ENCODE measurements at places on chromosomes 13 and 19.

DNA sequence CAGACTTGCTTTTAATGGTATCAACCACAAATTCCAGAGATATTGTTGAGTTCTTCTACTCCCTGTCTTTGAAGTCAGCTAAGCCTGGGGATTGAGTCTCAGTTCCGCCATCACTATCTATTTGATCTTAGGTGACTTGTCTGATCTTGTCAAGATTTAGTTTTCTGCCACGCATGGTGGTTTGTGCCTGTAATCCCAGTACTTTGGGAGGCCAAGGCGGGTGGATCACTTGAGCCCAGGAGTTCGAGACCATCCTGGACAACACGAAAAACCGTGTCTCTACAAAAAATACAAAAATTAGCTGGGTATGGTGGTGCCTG lies 376.9 kb downstream of the FGF9 start:
- H3K27me3 ChIP-seq, result no peaks in the 10 kb centered on the region
- no peak overlapping the region for H3K4me3 ChIP-seq
- H3K4me1 ChIP-seq, result peaks cover 25% of the 10 kb centered on the region
- ATAC-seq, result no peak

GRCh38 chr13:77338961-77339401 lies 12.1 kb upstream of the MYCBP2 start:
- no peaks in the 10 kb centered on the region for H3K27me3 ChIP-seq
- no peaks in the 10 kb centered on the region for H3K4me1 ChIP-seq
- H3K4me3 ChIP-seq, result no peak overlapping the region
- ATAC-seq, result no peak

DNA sequence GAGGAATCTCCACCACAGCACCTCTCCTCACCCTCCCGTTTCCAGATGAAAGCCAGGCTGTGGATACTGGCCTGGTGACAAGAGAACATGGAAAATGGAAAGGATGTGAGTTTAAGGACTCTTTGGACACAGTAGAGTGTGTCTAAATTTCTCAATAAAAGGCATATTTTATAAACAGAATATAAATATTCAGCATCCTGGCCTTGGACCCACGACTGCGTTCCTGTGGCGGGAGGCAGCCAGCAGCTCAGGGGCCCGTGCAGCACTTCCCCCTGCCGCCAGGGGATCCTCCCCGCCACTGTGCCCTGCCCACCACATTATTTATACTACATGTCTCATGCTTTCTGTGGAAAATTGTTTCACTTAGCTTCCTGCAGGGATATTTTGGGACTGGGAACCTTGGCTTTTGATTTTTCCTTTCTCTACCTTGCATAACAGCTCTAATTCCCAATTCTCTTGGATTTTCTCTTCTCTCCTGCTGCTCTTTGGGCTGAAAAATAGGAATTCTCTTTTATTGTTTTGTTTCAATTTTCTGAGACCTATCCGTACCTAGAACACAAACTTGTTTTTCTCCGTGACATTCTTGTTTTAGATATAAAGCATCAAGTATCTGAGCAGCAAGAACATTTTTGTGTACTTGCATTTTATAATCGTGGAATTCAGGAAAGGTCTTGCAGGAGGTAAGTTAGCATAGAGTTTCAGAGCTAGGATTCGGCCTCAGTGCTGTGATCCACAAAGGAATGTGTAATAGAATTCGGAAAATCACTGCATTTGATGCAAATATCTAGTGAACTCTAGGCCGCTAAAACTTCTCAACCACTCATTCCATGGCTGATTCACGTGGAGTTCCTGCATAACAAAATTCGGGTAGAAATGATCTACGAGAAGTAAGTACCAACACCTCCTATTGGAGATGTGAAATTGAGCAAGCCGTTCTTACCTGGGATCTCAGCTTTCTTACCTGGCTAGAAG lies 107.7 kb upstream of the SPATA13 start:
- peaks cover 12% of the 10 kb centered on the region for H3K27me3 ChIP-seq
- H3K27ac ChIP-seq, result no peak overlapping the region
- no peak for ATAC-seq
- no peaks in the 10 kb centered on the region for H3K36me3 ChIP-seq

- H3K4me1 ChIP-seq, result peaks cover 5% of the 10 kb centered on the region
- no peak overlapping the region for H3K27ac ChIP-seq
- no peak overlapping the region for H3K4me3 ChIP-seq
- H3K36me3 ChIP-seq, result no peaks in the 10 kb centered on the region
- ATAC-seq, result peak; percentile 31
Measured at GRCh38 chr13:97018029-97018819, 23.9 kb upstream of the OXGR1 start.
